Suppressor macrophage treated with lipopolysaccharide for 4 hours (primary cell): ENCODE measurements at places on chromosomes 7 and 10.
A peak's percentile ranks its signal among the peaks of the same experiment; 100 is the strongest.

GRCh38 chr10:91159254-91159783 lies 61.1 kb upstream of the PCGF5 start:
- DNase-seq, result no peak

- no peak for DNase-seq
Observed at GRCh38 chr7:68573271-68574005, 1024.8 kb upstream of the AUTS2 start.

DNA sequence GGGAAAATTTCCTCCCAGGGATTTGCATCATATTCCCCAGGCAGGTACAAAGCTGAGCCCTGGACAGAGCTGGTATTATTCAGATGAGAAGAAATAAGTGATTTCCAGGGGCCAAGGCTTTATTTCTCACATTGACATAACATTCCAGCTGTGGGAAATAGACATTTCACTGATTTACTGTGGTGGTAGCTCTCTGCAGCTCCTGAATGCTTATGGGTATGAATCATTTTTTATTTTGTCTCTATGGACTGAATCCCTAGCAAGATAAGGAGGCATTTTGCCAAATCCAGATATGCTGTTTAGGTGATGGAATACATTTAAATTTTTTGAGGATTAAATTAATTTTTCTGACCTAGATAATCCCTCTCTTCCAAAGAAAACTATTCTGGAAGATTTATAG lies 97.9 kb downstream of the MTPN start:
- no peak for DNase-seq

DNA sequence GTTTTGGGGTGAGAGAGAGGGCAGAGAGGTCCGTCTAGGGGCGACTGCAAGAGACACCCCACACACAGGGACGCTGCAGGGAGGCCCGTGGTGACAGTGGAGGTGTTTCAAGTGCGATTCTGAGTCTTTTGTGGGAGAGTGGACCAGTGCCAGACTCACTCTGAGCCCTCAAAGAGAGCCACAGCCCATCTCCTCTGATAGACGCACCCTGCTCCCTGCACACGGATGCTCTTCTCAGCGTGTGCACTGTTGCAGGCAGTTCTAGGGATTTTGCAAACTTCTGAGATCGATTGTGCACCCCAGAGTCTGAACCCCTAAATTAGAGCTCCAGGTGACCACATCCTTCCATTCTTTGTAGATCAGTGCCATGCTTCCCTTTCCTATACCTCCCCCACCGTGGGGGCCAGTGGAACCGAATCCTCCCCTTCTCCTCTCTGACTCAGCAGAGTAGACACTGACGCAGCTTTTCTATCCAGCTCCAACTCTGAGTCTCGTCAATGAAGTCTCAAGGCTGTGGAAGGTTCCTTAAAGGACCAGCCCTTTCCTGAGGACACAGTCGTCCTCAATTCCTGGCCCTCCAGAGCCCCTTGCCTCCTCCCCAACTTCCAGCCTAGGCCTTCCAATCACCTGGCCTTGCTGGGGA lies 83.8 kb downstream of the TMEM130 start:
- no peak for DNase-seq

DNA sequence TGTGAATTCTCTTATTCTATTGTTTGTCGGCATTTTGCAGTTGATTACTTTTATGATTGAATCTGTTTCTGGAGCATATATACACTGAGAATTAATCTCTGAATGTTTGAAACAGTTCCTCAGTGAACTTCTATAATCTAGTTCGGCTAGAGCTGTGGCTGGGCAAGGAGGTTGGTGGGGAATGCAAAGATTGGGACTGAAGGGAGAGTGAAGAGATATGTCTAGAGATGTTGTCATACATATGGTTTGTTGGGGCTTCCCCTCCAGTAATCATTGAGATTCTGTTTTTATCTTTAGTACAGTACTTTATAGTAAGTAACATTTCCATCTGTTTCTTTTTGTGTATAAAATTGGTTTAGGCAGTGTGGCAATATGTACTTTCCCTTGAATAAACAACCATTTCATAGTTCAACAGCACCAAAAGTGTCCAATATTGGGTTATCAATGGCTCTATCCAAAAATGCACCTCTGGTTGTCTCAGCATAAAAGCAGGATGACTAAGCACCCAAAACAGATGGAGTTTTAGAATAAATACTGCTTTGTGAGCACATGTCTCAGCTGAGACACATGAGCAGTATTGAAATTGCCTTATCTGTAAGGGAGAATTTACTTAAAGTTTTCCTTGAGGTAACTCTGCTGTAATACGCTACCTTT lies 36.7 kb downstream of the WAC start:
- no peak for DNase-seq

- DNase-seq, result no peak
Observed at GRCh38 chr7:157519798-157520244, 183.0 kb downstream of the DNAJB6 start.

GRCh38 chr10:3248526-3249306 lies 76.1 kb upstream of the PITRM1 start:
- peak; percentile 37 for DNase-seq
